ENCODE measurements at places on chromosomes 6 and 20.

GRCh38 chr20:59579404-59580145 lies 24.8 kb upstream of the PHACTR3 start:
- no peaks in the 10 kb centered on the region for H3K4me1 ChIP-seq
- peaks cover 38% of the 10 kb centered on the region for H3K27me3 ChIP-seq
- DNase-seq = no peak

GRCh38 chr20:40049854-40050253 lies 639.2 kb downstream of the MAFB start:
- H3K4me3 ChIP-seq = no peak overlapping the region
- DNase-seq = no peak
- no peaks in the 10 kb centered on the region for H3K36me3 ChIP-seq
- no peaks in the 10 kb centered on the region for H3K4me1 ChIP-seq

DNA sequence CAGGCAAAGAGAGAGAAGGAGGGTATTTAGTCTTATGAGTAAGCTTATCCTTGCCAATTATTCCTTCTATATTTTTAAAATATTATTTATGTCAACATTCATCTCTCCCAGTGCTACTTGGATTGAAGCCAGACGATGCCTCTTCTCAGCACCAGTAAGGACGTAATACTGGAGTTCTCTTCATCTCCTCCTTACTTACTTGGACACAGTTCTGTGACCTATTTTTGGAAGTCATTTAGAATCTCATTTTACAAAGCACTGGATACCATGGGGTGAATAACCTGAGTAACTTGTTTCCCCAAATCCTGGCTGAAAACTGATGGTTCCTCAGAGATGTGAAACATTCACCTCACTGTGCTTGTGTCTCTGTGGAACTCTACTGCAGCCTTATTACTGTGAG lies 137.4 kb upstream of the LAMP5 start:
- H3K27me3 ChIP-seq = no peaks in the 10 kb centered on the region
- no peaks in the 10 kb centered on the region for H3K36me3 ChIP-seq
- H3K4me3 ChIP-seq = no peak overlapping the region
- no peaks in the 10 kb centered on the region for H3K4me1 ChIP-seq

DNA sequence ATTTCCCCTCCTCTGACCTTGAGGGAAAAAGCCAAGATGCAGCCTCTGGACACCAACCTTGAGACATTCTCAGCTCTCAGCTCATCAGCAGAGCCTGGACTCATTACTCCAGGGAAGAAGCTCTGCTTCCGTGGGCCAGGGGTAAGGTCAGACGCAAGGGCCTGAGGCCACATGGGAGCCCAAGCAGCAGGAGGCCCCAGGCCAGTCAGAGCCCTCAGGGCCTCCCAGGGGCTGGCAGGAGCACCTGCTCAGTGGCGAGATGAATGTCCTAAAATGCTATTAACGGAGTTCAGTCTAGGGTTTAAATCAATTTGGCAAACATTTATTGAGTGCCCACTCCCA lies 208.6 kb downstream of the ERMARD start:
- no peak overlapping the region for H3K4me3 ChIP-seq
- H3K4me1 ChIP-seq = peaks cover 8% of the 10 kb centered on the region
- no peak overlapping the region for H3K27ac ChIP-seq

DNA sequence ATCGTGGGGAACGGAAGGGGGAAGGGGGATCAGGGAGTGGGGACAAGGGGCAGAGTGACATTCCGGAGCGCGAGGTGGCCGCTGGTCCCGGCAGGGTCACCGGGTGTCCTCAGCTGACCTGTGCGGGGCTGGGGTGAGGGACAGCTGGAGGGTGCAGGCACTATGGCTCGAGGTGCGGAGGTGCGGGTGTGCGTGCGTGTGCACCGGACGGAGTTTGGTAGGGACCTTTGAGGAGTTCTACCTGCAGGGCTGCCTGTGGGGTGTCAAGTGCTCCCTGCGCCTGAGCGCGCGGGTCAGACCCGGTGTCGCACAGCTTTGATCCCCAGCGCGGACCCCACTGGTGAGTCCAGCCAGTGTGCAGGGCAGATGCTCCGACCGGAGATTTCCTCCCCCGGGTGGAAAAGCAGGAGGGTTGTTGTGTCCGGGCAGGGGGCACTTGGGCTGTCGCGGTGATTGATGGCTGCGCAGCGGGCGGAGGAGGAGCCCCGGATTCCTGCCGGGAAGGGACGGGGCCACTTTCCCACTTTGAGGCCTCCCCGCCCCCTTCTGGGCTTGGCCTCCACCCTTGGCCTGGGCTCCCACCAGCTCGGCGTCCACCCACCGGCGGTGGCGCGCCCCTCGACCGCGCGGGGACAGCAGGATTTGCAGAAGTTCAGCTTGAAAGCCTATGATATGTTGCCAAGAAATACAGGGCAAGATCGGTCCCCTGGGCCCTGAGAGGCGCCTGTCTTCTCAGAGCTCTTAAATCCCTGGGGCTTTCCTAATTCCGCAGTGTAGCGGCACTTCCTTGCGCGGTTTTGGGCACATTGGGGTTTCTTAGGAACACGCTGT lies 658 bp downstream of the RIN2 start:
- peak overlapping the region; percentile 92 for H3K4me3 ChIP-seq
- H3K27ac ChIP-seq = peak overlapping the region; percentile 90
- H3K27me3 ChIP-seq = no peaks in the 10 kb centered on the region
- DNase-seq = peak; percentile 54
- no peaks in the 10 kb centered on the region for H3K36me3 ChIP-seq
